HFFc6 (cell line): ENCODE measurements at places on chromosomes 1 and 21.

DNA sequence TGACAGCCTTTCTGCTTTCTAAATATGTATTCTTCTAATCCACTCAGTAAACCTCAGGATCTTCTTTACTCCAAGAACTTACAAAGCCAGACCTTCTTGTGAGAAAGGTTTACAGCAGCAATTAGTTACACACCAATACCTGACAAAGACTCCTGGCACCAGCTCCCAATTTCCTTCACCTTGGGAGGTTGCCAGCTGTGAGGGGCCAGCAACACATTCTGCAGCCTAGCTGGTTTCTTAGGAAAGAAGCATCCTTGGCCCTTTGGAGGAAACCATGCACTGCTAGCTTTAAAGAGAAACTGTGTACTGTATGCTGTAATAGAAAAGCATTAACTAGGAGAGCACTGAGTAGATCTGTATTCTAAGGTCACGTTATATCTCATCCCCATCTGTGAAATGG is 10.8 kb downstream of the FYB2 start:
- no peak for DNase-seq

GRCh38 chr1:69967245-69967766 is 238.1 kb downstream of the LRRC40 start:
- DNase-seq: peak; percentile 24

DNA sequence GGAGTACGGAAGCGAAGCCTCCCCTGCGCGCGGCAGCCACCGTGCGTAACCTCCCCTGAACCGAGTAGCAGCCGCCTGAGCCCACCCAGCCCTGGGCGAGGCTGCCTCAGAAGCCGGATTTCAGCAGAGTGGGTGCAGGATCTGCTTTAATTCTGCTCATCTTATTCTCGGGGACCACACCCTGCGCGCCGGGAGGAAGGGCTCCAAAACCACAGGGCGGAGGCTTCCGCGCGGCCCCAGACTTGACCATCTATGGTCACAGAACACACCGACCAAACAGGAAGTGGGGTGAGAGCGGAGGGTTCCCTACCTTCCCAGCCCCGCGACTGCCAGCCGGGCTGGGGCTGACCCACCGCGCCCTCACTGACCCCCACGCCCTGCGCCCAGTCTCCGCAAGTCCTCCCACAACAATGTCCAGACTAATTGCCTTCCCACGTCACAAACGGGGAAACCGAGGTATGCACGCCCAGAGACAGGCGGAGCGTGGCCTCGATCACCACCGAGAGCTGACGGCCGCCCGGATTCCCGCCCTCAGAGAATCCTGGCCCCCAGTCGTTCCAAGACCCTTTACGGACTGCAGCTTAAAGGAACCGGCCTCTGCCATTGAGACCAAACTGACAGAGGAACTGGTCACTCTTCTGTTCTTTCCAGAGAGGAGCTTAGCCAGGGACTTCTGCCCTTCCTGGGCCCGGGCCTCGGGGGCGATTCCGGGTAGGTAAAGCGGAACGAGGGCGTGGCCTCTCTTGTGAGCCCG is 595 bp upstream of the CAP1 start:
- DNase-seq: peak; percentile 71

GRCh38 chr1:112605633-112606327 is 13.2 kb downstream of the ST7L start:
- no peak for DNase-seq

DNA sequence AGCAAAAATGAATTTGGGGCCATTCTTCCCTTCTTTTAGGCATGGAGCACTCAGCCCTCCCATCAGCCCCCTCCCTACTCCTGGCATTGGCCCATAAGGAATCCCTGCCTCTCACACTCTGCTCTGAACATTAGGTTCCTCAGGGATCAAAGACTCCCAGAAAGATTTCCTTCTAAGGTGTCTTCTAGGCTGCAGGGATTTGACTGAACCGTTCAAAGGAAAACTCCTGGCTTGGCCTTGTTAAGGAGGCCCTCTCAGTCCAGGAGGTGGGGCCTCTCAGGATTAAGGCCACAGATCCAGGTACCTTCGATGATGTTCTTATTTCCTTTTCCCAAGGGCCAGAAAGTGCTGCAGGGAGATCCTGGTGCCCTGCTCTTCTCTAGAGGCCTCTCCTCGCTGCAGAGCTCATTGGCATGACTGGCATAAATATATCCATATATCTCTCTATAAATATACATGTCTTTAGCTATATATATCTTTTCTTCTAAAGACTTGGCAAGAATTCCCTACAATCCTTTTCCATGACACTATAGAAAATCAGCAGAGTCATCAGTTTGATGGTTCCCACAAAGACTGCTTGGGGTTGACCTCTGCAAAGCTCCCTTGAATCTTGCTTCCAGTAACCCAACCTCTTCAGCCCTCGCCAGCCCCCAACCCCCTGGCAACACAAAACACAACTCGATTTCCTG is 59.1 kb downstream of the PLXNA2 start:
- peak; percentile 71 for DNase-seq

- DNase-seq: no peak
These were observed 253.4 kb upstream of the CSF3R start for GRCh38 chr1:36735939-36736730.

DNA sequence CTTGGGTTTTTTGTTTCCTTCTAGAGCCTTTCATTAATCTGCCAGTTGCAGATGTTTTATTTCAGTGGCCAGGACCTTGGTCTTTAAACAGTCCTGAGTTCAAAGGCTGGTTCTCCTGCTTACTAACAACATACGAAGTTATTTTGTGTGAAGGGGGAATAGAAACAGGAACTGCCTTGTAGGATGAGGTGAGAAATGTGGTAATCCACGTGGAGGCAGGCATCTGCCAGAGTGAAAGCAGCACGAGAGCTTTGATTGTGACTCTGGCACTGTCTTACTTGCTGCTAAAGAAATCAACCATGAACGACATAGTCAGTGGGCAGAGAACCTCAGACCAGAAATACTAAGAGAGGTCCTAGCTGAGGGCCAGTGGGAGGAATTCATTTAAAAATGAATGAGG is 30.4 kb downstream of the TMEM63A start:
- no peak for DNase-seq

DNA sequence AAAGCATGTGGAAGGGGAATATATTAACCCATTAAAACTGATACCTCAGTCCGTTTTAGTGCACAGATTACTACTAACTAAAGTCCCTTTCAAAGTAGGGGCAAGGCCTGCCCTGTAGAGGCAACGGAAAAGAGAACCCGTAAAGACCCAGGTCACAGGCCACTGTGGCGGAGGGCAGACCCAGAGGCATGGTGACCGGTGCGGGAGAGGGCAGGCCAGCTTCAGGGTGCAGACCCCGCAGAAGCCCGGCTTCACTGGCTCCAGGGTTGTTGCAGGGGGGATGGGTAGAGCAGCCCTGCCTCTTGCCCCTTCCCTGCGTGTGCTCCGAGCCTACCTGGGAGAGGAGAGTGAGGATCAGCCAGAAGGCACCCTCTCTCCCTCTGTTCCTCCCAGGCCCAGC is 17.7 kb downstream of the CNTN2 start:
- no peak for DNase-seq

DNA sequence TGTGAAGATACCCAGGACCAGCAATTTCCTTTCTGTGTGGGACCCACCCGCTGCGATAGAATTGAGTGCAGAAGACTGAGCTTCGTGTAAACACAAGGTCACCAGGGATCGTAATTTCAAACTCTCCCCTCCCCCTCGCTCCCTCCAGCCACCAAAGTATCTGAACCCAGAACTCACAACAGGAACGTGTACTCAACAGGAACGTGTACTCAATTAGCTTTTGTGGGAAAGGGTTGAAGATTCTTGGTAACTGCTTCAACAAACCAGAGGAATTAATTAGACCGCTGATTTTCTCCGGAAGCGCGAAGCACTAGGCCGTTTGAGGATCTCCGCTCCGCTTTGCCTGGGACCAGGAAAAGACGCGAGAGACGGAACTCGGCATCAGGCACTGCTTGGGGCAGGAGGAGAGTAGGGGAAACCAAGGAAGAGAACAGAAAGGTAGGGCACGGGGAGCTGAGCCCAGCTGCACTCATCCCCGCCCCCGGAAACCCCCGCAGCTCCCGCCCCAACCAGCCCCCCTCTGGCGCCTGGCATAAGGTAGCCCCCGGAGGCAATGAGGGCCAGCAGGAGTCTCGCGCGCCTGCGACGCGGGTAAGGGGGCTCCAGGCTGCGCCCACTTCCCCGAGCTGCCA is 453 bp downstream of the DRAM2 start:
- DNase-seq: peak; percentile 38

DNA sequence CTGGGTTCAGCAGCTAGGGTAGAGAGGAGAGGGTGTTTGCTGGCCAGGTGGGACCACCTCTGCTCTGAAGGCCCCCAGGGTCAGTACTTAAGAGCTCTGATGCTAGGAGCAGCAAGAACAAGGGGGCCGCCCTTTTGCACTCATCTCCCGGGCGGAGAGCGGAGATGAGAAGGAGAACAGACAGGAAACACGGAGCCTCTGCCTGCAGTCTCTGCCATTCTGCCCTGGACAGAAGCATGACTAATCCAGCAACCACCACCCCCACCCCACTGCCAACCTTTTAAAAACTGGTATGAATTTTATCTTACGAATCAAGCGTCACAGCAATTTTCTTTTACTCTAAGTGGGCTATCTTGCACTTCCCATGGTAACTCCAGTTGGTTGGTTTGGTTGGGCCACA is 34.5 kb downstream of the PARP1 start:
- DNase-seq: no peak

GRCh38 chr1:170009551-170009950 is 64.9 kb downstream of the KIFAP3 start:
- no peak for DNase-seq

GRCh38 chr1:68210027-68210426 is 22.3 kb downstream of the WLS start:
- DNase-seq: no peak
